ENCODE measurements at places on chromosomes 6 and 20. TPM values are rescaled to one million over a fixed set of nuclear protein-coding genes. Genes with fewer than 3 reads are reported as not detected.

DNA sequence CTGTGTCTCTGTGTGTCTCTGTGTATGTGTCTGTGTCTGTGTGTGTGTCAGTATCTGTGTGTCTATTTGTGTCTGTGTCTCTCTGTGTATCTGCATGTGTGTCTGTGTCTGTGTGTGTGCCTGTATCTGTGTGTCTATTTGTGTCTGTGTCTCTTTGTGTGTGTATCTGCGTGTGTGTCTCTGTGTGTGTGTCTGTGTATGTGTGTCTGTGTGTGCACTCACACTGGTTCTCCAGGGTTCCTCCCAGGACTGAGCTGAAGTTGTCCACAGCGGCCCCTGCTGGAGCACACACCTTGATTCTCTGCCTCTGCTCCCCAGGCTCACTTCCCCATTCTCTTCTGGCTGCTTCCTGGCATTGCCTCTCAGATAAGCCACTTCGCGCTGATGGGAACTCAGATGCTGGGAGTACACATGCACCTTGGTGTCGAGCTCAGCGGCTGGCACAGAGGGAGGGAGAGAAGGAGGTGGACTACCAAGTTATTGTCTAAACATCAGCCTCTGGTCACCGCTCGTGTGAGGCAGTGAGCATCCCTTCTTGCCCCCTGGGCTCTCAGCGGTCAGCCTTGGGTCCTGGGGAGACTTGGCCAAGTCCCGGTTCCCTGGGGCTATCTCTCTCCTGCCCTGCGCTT, 104.9 kb upstream of the NXT1 start:
- no peak overlapping the region for H3K4me3 ChIP-seq
- no peaks in the 10 kb centered on the region for H3K4me1 ChIP-seq
- no peaks in the 10 kb centered on the region for H3K36me3 ChIP-seq
- no peak overlapping the region for H3K27ac ChIP-seq

SYCP2L gene
- 12.5 TPM for total RNA-seq

DNA sequence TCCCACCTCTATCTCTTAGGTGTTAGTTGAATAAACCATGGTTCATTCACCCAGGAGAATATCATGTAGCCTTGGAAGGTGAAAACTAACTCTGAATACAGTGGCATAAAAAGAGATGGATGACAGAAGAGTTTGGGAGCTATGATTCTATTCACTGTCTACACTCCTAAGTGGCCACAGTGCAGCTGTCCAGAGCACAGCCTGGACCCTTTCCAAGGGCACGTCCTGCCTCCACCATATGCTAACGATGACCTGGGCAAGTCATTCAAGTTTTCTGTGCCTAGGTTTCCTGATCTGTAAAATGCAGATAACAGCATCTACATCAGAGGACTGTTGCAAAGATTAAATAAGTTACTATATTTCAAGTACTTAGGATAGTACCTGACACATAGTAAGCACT, 314.1 kb downstream of the PTPRT start:
- DNase-seq: no peak
- H3K4me1 ChIP-seq: no peaks in the 10 kb centered on the region
- H3K27ac ChIP-seq: no peak overlapping the region

IP6K3 gene
- 2.9 TPM for total RNA-seq

DNA sequence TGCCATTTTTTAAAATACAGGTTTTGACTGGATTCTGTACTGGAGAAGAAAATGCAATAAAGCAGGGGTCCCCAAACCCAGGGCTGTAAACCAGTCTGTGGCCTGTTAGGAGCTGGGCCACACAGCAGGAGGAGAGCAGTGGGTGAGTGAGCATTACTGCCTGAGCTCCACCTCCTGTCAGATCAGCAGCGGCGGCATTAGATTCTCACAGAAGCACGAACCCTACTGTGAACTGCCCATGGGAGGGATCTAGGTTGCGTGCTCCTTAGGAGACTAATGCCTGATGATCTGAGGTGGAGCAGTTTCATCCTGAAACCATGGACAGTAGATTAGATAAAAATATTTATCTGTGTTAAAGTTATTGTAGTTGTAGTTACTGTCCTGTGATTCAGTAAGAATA, 21.1 kb upstream of the FBXO9 start:
- H3K27ac ChIP-seq: no peak overlapping the region
- H3K27me3 ChIP-seq: no peaks in the 10 kb centered on the region
- H3K4me1 ChIP-seq: peaks cover 21% of the 10 kb centered on the region
- H3K4me3 ChIP-seq: no peak overlapping the region

SIRPA gene
- total RNA-seq: 5.1 TPM

HDGFL1 gene
- total RNA-seq: not detected

DNA sequence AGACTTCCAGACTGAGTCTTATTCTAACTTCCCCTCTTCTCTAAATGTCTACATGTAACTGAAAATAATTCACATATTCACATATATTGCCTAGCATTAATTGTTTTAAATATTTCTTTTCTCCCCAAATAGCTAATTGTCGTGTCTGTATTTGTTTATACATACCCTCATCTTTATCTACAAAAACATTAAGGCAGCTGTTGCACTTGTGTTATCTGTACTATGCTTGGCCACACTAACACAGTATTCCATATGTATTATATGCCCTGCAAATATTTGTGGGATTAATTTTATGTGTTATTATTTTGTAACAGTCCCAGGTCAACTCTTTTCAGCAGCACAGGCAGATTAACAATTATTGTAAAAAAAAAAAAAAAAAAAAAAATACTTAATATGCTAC, 11.7 kb downstream of the HDAC2 start:
- H3K4me3 ChIP-seq: no peak overlapping the region
- DNase-seq: no peak
- no peaks in the 10 kb centered on the region for H3K27me3 ChIP-seq

DNA sequence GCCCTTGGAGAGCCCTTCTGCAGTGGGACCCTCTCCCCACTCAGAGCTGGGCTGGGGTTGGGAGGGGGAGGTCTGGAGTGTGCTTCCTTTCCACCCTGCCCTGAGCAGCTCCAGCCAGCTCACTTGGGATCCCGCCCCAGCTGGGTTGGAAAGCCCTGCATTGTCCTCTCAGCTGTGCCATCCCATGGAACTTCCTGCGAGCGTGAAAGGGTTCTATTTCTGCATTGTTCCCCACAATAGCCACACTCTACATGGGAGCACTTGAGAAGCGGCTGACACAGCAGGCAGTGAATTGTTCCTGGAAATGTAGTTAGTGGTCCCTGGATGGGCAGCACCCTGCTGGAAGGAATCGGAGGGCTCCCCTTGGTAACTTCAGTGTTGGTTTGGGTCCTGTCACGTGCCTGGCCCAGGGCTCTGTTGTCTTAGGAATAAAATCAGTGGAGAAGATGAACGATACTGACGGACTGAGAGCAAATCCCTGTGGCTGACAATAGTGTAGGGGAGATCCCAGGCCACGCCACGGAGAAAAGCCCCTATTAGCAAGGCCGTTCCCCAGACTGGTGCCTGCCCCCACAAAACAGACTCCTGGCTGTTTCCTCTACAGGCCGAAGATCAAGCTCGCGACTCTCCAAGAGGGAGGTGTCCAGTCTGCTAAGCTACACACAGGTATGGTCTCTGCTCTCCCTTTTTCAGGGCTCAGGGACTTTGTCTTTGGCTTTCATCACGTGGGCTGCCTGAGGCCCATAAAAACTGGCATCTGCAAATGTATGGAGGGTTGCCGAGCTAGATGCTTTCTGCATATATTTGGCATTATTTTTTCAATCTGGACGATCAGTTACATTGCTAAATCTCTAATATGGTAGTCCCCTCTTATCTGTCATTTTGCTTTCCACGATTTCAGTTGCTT, 18.8 kb downstream of the DNMT3B start:
- peak overlapping the region; percentile 94 for H3K27ac ChIP-seq
- H3K27me3 ChIP-seq: no peaks in the 10 kb centered on the region
- peaks cover 52% of the 10 kb centered on the region for H3K4me1 ChIP-seq
- peak; percentile 91 for DNase-seq
- peak overlapping the region; percentile 12 for H3K4me3 ChIP-seq
- peaks cover 13% of the 10 kb centered on the region for H3K36me3 ChIP-seq

PRL gene
- total RNA-seq: not detected

DNA sequence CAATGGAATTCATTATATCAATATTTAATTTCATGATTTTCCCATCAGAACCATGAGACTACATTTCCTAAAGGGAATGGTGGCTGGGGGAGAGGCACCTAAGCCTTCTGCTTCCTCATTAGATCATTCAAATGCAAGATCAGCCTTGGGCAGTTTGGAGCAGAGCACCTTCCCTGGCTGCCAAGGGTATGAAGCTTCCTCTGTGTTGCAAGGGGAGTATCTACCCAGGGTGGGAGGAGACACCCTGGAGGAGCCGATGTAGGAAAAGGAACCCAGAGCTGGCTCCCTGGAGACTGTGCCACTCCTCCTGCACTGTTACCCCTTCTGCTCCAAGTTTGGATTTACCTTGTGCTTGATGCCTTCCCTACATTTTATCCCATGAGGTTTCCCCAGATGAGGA, 299.7 kb upstream of the PRDM1 start:
- DNase-seq: no peak
- H3K36me3 ChIP-seq: no peaks in the 10 kb centered on the region
- no peak overlapping the region for H3K27ac ChIP-seq
- no peaks in the 10 kb centered on the region for H3K4me1 ChIP-seq
- H3K4me3 ChIP-seq: no peak overlapping the region

NR2E1 gene
- total RNA-seq: 0.25 TPM

MYCT1 gene
- total RNA-seq: not detected

AFG1L gene
- total RNA-seq: 8.3 TPM

HS3ST5 gene
- total RNA-seq: 0.34 TPM

KHDC3L gene
- not detected for total RNA-seq

- no peak overlapping the region for H3K4me3 ChIP-seq
- H3K27me3 ChIP-seq: no peaks in the 10 kb centered on the region
- no peak overlapping the region for H3K27ac ChIP-seq
- no peaks in the 10 kb centered on the region for H3K4me1 ChIP-seq
- H3K36me3 ChIP-seq: no peaks in the 10 kb centered on the region
- DNase-seq: no peak
Measured at GRCh38 chr6:105608711-105609374, 206.0 kb upstream of the PREP start.

GRCh38 chr6:43142101-43142500, 29.0 kb upstream of the SRF start:
- H3K27me3 ChIP-seq: no peaks in the 10 kb centered on the region
- no peak overlapping the region for H3K27ac ChIP-seq
- no peak for DNase-seq
- no peaks in the 10 kb centered on the region for H3K36me3 ChIP-seq
- H3K4me3 ChIP-seq: no peak overlapping the region

DNA sequence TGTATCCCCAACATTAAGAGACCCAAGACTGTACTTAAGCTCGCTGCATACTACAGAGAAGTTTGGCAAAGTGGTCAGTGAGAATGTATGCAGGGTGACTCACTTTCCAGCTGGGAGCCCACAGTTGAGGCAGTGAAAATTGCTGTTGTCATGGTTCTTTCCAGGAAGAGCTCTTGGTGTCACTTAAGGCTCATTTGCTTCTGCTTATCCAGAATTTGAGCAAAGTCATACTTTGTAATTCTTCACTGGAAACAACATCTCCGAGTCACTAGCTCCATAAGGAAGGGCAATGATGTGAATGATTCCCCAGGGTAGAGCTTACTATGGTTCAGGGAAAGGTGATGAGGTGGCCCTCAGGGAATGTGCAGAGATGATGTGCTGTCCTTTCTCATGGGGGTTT, 65.4 kb upstream of the FBXL4 start:
- no peak overlapping the region for H3K27ac ChIP-seq
- H3K36me3 ChIP-seq: no peaks in the 10 kb centered on the region
- no peak for DNase-seq
- H3K27me3 ChIP-seq: no peaks in the 10 kb centered on the region
- H3K4me1 ChIP-seq: no peaks in the 10 kb centered on the region

ZBTB12 gene
- total RNA-seq: 25.6 TPM

POM121L2 gene
- not detected for total RNA-seq

PCK1 gene
- not detected for total RNA-seq

- H3K36me3 ChIP-seq: no peaks in the 10 kb centered on the region
- peaks cover 34% of the 10 kb centered on the region for H3K27me3 ChIP-seq
- no peak overlapping the region for H3K27ac ChIP-seq
- peaks cover 5% of the 10 kb centered on the region for H3K4me1 ChIP-seq
- H3K4me3 ChIP-seq: peak overlapping the region; percentile 67
Measured at GRCh38 chr20:709423-709822, 33.8 kb upstream of the SCRT2 start.

DNA sequence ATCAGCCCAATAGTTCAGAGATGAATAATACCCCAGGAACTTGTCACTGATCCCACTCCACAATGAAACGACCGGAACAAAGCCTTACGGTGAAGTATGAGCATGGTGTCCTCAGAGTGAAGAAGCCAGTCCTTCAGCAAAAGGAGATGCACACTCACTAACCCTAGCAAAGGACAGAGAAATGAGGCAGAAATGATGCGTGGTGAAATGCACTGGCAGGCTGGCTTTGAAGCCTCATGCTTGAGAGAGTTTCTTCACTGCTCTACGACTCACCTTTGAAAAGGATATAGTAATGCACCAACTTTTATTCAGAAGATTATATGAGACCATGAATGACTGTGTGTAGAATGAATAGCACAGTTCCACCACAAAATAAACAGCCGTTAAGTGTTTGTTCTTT, 74.8 kb downstream of the PHACTR1 start:
- H3K4me1 ChIP-seq: peaks cover 10% of the 10 kb centered on the region
- no peak for DNase-seq
- no peaks in the 10 kb centered on the region for H3K27me3 ChIP-seq
- no peaks in the 10 kb centered on the region for H3K36me3 ChIP-seq
- H3K4me3 ChIP-seq: no peak overlapping the region
- H3K27ac ChIP-seq: no peak overlapping the region

DNA sequence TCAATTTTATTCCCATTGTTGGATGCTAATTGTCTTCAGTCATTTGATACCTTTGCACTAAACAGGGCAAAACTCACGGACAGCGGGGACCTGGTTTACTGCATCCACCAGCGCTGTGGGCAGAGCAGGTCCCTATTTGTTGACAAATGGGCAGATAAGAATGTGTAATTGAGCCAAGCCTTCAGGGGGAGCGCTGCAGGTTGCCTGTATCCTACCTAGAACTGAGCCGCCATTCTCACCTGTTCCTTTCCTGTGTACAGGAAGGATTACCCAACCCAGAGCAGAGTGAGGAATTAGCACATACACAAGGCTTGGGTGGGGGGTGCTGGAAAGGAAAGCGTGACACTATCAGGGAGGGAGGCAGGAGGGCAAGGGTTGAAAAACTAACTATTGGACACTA, 89.1 kb upstream of the FOXA2 start:
- H3K27me3 ChIP-seq: no peaks in the 10 kb centered on the region
- no peak overlapping the region for H3K27ac ChIP-seq
- no peak for DNase-seq
- no peaks in the 10 kb centered on the region for H3K36me3 ChIP-seq
- no peak overlapping the region for H3K4me3 ChIP-seq

- no peaks in the 10 kb centered on the region for H3K27me3 ChIP-seq
- peaks cover 10% of the 10 kb centered on the region for H3K4me1 ChIP-seq
- DNase-seq: peak; percentile 62
- H3K27ac ChIP-seq: no peak overlapping the region
Measured at GRCh38 chr20:33178726-33179125, 10.8 kb downstream of the BPIFA2 start.

GRCh38 chr6:13289789-13290318, 38.5 kb downstream of the TBC1D7 start:
- H3K27me3 ChIP-seq: no peaks in the 10 kb centered on the region
- H3K36me3 ChIP-seq: peaks cover 6% of the 10 kb centered on the region
- H3K27ac ChIP-seq: no peak overlapping the region
- H3K4me3 ChIP-seq: no peak overlapping the region
- DNase-seq: no peak

SEMG1 gene
- not detected for total RNA-seq

ATP9A gene
- total RNA-seq: 18.2 TPM

NKX2-4 gene
- not detected for total RNA-seq

All from neural progenitor cell (in vitro differentiated cells).